ENCODE measurements at places on chromosomes 5 and 9.

DNA sequence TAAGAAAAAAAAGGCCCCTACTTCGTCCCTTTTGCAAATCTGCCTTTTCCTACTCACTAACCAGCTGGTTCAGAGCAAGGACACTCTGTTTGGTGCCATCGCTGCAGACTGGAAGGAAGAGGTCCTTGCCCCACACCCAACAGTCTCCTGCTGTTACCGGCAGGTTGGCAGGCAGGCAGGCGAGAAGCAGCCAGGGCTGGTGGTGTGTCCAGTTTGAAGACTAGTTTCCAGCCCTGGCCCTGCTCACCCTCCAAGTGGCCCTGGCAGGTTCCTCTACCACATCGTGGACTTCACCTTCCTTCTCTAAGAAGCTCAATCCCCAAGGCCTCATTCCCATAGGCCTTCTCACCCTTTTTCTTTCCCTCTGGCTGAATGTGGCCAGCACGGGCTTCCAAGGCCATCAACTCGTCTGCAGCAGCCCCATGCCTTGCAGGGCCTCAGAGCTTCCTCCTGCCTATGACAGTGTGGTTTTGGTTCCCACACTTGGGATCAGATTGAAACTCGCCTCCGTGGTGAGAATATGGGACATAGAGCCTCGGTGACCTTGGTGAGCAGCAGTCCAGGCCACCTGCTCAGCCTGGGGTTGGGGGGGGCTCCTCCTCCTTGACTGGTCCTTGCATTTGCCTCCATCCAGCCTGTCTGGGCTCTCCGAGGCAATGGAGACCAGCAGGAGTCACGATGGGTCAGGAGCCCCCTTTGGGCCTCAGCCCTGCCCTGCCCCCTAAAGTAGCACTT is 22.9 kb downstream of the TGFBI start:
- no peak for DNase-seq

GRCh38 chr9:114057161-114057885 is 20.8 kb downstream of the AMBP start:
- no peak for DNase-seq

GRCh38 chr5:168347368-168348083 is 56.1 kb downstream of the WWC1 start:
- no peak for DNase-seq

DNA sequence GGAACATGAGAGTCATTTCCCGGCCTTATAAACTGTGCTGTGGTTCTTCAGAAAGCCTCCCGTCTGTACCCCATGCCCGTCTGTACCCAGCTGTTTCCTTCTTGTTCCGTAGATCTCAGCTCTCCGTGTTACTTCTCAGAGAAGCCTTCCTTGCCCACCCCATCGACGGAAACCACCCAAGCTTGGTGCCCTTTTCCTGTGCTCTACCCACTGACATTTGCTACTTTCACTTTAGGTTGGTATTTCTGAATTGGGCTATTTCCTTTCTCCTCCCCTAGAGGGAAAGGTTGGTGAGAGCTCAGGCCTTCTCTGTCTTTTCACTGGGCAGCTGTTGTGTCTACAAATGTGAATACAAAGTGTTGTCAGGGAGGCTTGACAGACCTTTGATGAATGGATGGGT is 764.5 kb upstream of the ADAMTS16 start:
- no peak for DNase-seq

GRCh38 chr9:111868475-111868874 is 28.1 kb upstream of the UGCG start:
- DNase-seq = no peak

DNA sequence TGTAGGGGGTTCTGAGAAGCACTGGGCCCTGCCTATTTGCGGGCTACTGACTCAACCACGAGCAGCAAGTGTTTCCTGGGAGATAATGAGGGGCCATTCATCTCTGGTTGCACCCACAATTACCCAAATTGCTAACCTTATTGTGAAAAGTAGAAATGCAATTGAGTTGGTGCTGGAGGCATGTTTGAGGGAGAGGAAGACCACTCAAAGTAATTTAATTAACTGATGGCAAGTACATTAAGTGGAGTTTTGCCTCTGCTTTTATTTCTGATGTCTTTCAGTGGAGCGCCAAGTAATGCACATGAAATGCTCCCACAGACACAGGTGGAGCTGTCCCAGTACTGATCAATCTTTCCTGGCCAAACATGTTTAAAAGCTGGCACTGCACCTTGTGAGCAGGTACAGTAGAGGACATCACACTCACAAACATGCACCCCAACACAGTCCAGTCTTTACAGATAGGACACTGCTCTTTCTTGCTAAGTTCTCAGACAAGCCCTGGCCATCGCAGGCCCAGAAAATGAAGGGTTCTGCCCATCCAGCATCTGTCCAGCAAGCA is 195.4 kb downstream of the HSPA4 start:
- no peak for DNase-seq

- DNase-seq = no peak
These were observed 15.1 kb upstream of the NSMF start for GRCh38 chr9:137474271-137474670.

- DNase-seq = no peak
These were observed 3.9 kb upstream of the FER start for GRCh38 chr5:108743846-108744245.

DNA sequence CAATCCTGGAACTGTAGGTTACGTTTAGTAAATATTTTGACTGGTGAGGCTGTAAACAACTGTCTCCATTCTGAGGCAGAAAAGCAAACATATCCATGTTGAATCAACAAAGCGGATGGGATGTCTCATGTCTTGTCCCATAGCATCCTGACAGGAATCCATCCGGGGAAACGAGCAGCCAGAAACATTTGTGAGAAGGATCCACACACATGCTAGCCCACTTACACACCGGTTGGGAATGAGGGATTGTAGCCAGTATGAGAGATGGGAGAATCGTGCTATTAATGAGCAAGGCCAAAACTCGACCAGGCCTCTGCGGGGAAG is 117.5 kb downstream of the FSTL4 start:
- no peak for DNase-seq

DNA sequence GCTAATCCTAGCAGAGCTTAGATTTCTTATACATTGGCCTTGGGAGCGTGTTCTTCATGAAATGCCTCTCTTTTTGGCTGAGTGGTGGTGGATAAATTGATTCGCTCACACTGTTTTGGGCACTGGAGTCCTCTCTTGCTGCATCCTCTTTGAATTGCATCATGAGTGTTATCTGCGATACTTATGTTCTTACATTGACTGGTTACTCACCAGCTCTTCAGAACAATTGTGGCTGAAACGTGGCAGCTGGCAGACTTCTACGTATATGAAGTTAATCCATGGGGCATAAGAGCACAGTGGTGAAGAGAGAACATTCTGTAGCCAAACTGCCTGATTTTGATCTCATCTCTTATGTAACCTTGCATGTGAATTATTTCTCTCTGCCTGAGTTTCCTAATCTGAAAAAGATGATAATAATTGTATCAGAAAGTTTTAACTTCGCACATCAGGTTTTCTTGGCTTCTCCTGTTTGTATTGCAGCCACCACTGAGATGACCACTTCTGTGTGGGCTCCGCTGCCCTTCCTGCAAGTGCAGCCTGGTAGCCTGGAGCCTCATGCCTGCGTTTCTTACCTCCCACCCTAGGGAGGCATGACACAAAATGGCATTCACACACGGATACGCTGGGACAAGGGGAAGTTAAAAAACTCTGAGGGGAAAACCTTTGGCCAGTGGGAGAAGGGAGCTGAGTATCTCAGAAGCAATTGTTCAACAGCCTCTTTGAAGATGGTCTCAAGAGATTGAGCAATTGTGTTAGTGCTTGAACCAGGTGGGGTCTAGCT is 295.2 kb downstream of the ARHGAP26 start:
- no peak for DNase-seq

- DNase-seq = no peak
These were observed 1.3 kb downstream of the DENND1A start for GRCh38 chr9:123928533-123929176.

DNA sequence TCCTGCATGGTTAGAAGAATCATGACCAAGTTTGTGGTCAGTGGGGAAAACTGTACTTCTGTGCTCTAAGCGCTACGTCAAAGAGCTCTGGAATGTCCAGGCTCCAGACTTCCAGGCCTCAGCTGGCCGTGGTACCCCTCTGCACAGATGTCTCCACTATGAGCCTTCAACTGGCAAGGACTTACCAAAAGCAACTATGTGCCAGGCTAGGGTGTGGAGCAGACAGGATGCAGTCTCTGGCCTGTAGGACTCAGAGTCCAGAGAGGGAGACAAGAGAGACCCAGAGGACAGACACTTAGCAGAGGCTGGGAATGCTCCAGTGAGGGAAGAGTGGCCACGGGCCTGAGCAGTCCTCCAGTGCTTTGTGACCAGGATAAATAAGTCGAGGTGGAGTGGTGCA is 31.0 kb upstream of the TCF7 start:
- DNase-seq = no peak

GRCh38 chr5:34496701-34497469 is 159.2 kb upstream of the RAI14 start:
- DNase-seq = no peak

GRCh38 chr9:5553211-5553610 is 42.9 kb downstream of the PDCD1LG2 start:
- DNase-seq = no peak
